ENCODE measurements at places on chromosomes 2 and 18.

- peak; percentile 13 for DNase-seq
Observed at GRCh38 chr2:174180165-174180724, 68.1 kb downstream of the OLA1 start.

DNA sequence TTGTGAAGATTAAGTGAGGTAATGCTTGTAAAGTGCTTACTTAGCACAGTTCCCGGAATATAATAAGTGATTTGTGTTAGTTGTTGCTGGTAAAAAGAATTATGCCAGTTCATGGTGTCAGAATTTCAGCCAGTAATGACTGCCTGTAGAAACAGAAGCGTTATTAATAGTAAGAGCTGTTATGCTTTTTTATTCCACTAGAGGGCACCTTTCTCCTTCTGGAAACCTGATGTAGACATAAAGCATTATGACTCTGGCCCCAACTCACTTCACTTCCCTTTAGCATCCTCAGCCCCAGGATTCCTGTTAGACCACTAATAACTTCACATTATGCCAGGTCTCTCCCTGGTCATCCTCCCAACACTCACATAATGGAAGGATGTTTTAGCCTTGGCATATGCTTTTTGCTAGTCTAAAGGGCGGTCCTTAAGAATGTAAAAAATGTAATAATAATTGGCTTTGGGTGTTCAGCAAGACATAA lies 34.9 kb downstream of the C18orf54 start:
- peak; percentile 86 for DNase-seq

- peak; percentile 74 for DNase-seq
Observed at GRCh38 chr18:22734791-22735627, 198.1 kb upstream of the RBBP8 start.

- DNase-seq: peak; percentile 76
Observed at GRCh38 chr18:54671291-54671881, 80.3 kb downstream of the DYNAP start.

- no peak for DNase-seq
Observed at GRCh38 chr2:147763861-147764260, 81.0 kb upstream of the ACVR2A start.

DNA sequence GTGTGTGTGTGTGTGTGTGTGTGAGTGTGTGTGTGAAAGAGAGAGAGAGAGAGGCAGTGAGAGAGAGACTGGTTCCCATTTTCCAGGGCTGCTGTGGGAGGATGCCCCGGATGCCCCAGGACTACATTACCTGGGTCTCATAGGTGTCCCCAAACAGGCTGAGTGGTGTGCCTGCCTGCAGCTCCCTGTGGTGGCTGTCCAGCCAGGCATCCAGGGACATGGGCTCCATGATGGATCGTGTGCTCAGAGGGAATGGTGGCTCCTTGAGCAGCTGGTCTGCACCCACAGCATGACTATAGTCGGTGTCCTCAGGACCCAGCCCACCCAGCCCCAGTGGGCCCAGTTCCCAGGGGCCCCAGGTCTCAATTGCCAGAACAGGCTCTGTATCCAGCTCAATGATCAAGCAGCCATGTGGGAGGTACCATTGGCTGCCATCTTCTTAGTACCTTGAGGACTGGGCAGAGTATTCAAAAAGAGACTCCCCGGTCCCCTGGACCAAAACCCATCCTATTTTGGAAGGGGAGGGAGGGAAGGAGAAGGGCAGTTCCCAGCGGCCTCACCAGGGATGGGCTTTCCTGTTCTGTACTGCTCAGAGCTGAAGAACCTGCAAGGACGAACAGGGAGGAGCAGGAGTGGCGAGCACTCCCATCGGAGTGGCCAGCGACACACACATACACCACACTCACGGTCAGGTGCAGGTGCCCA lies 5.8 kb upstream of the OXER1 start:
- no peak for DNase-seq

DNA sequence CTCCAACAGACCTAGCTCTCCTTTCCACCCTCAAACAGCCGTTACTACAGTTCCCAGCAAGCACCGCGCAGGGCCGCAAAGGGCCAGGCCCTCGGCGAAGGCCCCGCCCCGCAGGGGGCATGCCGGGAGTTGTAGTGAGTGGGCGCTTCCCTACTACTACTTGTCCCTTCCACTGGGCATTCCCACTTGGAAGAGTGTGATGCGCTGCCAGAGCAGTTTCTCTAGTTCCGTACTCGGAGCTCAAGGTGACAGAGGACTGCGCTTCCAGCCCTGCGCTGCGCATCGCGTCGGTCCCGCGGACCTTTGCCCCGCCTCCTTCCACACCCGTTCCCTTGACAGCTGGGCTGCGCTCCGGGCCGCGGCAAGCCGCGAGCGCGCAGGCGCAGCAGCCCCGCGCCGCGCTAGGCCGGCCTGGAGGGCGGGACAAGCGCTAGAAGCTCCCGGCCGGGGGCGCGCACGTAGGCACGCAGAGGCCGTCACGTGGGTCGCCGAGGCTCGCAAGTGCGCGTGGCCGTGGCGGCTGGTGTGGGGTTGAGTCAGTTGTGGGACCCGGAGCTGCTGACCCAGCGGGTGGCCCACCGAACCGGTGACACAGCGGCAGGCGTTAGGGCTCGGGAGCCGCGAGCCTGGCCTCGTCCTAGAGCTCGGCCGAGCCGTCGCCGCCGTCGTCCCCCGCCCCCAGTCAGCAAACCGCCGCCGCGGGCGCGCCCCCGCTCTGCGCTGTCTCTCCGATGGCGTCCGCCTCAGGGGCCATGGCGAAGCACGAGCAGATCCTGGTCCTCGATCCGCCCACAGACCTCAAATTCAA lies at the start of gene VAPA:
Gene VAPA (plus strand): TSS at position 491 of the 808 bp plus-strand sequence. CDS start 241 bp downstream, at position 732.
- DNase-seq: peak; percentile 98

GRCh38 chr2:73307720-73308119 lies 14.4 kb upstream of the EGR4 start:
- no peak for DNase-seq

- DNase-seq: no peak
Observed at GRCh38 chr2:184560603-184561002, 37.7 kb upstream of the ZNF804A start.

- no peak for DNase-seq
Observed at GRCh38 chr18:62883937-62884735, 168.8 kb downstream of the PHLPP1 start.

DNA sequence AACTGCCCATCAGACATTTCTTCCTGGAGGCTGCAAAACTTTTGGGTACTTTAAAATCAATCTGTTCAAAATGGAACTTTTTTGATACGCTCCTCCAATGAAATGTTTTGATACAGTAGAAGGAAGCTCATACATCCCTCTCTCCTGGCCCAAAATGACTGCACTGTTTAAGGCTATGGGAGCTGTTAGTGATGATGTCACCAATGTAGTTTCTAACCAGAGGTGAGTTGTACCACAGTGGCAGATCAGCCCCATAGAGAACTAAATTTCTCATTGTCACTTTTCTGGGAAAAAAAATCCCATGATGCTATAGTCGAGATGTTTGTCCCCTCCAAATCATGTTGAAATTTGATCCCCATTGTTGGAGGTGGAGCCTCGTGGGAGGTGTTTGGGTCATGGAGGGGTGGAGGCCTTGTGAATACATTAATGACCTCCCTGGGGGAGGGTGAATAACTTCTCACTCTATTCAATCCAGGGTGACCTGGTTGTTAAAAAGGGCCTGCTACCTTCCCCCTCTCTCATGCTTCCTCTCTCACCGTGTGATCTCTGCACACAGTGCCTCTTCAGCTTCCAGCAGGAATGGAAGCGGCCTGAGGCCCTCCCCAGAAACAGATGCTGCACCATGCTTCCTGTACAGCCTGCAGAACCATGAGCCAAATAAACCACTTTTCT lies 117.4 kb upstream of the NPAS2 start:
- no peak for DNase-seq

GRCh38 chr18:24657444-24657842 lies 197.0 kb downstream of the HRH4 start:
- DNase-seq: no peak

- DNase-seq: no peak
Observed at GRCh38 chr2:232282508-232283055, 96.0 kb upstream of the ALPP start.

DNA sequence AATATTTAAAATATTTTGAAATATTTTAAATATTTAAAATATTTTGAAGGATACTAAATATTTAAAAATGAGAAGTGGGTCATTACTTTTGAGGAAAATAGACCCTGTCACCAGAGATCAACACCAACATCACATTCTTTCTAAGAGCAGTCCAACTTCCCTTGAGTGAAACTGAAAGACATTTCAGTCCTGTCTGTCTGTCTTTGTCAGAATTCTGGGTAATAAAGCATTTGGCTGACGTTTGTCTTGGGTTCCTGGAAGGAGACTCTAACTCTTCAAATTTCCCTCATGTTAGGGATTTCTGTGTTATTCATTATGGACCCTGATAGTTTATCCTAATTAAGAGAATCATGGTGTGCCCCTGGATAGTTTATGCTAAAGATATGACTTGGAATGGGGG lies 32.8 kb downstream of the TTC21B start:
- no peak for DNase-seq

DNA sequence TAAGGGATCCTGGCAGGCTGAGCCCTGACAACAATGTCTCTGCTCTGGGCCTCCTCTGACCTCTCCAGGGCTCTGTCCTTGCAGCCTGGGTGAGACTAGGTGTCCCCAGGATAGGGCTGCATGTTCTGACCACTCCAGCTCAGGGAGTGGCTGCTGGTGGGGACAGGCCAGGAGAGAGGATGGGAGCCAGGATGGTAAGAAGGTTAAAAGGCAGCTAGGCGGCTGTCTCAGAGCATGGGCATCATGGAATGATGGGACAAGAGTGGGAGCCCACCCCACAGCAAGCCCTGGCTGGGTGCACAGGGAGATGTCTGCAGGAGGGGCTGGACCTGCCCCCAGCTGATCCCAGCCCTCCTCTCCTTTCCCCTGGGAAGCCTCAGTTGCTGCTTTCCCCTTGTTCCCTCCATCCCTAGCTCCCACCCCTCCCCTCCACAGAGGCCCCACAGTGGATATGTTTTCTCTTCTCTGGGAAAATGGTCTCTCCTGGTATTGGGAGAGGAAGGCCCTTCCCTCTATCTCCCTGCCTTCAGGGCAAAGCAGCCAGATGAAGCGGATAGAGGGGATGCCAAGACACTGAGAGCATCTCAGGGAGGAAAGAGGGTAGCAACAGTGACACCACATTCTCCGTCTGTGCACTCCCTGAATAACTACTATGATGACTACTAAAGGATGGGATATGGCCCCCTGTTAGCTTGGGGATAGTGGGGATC lies 334.3 kb downstream of the DYSF start:
- peak; percentile 18 for DNase-seq

DNA sequence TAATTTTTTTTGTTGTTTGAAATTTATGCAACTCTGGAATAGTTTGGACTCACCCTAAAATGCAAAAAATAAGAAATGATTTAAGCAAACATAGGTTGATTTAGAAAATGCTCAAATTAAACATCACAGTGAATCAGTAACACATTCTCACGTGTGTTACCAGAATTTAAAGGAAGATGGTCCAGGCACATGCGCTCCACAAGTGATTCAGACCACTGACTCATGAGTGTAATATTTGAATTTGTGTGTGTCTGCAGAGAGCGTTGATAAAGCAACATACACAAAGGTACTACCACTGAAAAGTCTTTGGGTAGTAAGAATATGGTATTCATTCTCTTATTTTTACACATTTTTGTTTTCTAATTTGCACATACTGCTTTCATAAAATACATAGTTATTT lies 7.9 kb downstream of the SS18 start:
- no peak for DNase-seq

DNA sequence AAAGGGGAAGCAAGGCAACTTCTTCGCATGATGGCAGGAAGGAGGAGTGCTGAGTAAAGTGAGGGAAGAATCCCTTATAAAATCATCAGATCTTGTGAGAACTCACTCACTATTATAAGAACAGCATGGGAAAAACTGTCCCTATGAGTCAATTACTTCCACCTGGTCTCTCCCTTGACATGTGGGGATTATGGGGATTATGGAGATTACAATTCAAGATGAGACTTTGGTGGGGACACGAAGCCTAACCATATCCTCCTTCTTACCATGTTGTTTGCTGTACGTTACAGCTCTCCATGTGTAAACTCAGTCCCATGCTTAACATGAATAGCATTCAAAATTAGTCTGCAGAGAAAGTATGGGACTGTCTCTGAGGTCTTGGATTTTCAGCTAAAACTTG lies 1096.8 kb upstream of the ACVR2A start:
- no peak for DNase-seq

- DNase-seq: peak; percentile 58
Observed at GRCh38 chr2:228039752-228040534, 141.5 kb downstream of the SPHKAP start.

- no peak for DNase-seq
Observed at GRCh38 chr2:14831458-14831857, 198.9 kb downstream of the LRATD1 start.

DNA sequence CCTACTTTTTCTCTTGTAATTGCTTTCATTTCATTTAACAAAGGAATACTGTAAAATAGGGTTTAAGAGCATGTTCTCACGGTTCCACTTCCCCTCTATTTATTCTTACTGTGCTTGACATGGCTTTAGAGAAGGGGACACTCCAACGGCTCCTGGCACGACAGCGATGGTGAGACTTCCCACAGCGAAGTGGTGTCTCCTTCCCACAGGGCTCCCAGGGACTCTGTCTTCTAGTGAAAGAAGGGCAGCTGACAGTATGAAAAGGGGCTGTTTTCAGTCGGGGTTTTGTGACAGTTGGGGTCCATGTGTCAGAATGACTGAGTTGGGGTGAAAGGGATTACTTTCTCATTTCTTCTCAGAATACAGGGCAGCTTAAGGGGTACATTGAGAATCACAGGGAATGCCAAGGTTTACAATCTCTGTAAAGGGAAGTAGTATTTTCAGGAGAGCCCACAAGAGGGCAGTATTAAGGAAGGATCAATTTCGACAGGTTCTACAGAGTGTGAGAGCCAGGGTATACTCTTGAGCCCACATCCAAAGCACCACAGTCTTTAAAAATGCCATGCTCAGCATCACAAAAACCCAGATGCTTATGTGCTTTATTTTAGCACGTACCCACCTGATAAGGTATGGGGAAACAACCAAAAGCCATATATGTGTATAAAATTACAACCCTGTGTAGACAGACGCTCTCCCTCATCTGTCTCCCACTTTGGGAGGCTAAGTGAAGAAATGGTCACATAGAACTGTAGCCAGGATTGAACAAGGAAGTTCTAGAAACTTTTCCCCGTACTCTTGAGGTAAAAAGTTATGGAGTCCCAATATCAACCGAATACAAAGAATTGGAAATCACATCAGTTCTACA lies 31.3 kb upstream of the RAPGEF4 start:
- DNase-seq: peak; percentile 59

- no peak for DNase-seq
Observed at GRCh38 chr2:32993005-32993539, 46.3 kb downstream of the LTBP1 start.

DNA sequence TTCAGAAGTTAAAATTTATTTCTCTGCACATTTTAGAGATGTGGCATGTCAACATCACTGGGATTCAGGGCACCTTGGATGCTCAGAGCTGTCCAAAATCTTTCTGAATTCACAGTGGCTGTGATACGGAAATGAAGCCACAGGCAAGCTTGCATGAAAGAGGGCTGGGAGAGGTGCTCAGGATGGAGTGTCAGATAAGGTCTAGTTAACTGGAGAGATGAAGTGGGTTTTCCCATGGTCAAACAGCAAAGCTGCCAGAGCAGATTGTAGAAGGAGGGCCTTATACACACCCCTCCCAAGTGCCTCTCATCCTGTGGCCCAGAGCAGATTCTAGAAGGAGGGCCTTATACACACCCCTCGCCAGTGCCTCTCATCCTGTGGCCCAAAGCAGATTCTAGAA lies 286.8 kb upstream of the PXDN start:
- DNase-seq: no peak

Data from adipocyte (in vitro differentiated cells).